Right lobe of liver (tissue), 6 donors: ENCODE measurements at places on chromosomes 1 and 21. TPM values are rescaled to one million over a fixed set of nuclear protein-coding genes. Genes with fewer than 3 reads are reported as not detected.

GRCh38 chr1:62265956-62266935, 53.0 kb downstream of the KANK4 start:
- H3K4me3 ChIP-seq, result no peak overlapping the region
- H3K27me3 ChIP-seq, result no peaks in the 10 kb centered on the region
- no peak overlapping the region for H3K27ac ChIP-seq
- H3K4me1 ChIP-seq, result no peaks in the 10 kb centered on the region
- H3K36me3 ChIP-seq, result no peaks in the 10 kb centered on the region
- no peak for DNase-seq

- H3K36me3 ChIP-seq, result no peaks in the 10 kb centered on the region
- H3K4me1 ChIP-seq, result no peaks in the 10 kb centered on the region
- H3K27ac ChIP-seq, result no peak overlapping the region
- H3K4me3 ChIP-seq, result no peak overlapping the region
Measured at GRCh38 chr21:39115576-39116235, 67.5 kb downstream of the PSMG1 start.

DNA sequence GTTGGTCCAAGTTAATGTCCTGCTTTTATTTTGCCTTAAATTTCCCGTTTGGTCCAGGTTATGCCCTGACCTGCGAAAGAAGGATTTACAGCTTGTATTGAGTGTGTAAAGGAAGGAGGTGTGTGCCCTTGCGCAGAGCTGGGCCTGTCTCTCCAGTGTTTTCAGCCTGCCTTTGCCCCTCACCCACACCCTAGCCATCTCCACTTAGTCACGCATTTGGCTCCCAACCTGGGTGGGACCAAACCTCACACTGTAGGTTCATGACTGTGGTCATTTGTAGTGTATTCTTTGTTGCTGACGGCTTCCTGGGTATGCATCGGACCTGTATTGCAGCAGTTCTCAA, 572 bp upstream of the SRSF10 start:
- H3K4me3 ChIP-seq, result peak overlapping the region; percentile 85
- DNase-seq, result no peak
- peak overlapping the region; percentile 96 for H3K27ac ChIP-seq
- H3K4me1 ChIP-seq, result no peaks in the 10 kb centered on the region
- no peaks in the 10 kb centered on the region for H3K27me3 ChIP-seq

The REN gene
- 0.25 TPM for total RNA-seq

- peaks cover 18% of the 10 kb centered on the region for H3K4me1 ChIP-seq
- no peaks in the 10 kb centered on the region for H3K27me3 ChIP-seq
- no peak overlapping the region for H3K4me3 ChIP-seq
Measured at GRCh38 chr1:77539519-77540142, 142.8 kb downstream of the ZZZ3 start.
